ENCODE measurements at places on chromosomes 2 and 18. TPM values are rescaled to one million over a fixed set of nuclear protein-coding genes. Genes with fewer than 3 reads are reported as not detected.

Gene ANO7
- 0.83 TPM for total RNA-seq

Gene TUBA3E
- total RNA-seq = not detected

Gene NDUFS1
- 112 TPM for total RNA-seq

Gene SLC4A3
- total RNA-seq = 2.1 TPM

Gene MAP3K19
- total RNA-seq = not detected

Gene FOXI3
- not detected for total RNA-seq

Gene TDRD15
- not detected for total RNA-seq

Gene SPATA3
- total RNA-seq = not detected

Gene LOXHD1
- not detected for total RNA-seq

Gene SNED1
- 12.6 TPM for total RNA-seq

Gene ALLC
- not detected for total RNA-seq

Gene EN1
- total RNA-seq = not detected
